ENCODE measurements at places on chromosomes 5 and 9.

GRCh38 chr9:134722120-134722701 is 80.6 kb downstream of the COL5A1 start:
- DNase-seq: no peak

DNA sequence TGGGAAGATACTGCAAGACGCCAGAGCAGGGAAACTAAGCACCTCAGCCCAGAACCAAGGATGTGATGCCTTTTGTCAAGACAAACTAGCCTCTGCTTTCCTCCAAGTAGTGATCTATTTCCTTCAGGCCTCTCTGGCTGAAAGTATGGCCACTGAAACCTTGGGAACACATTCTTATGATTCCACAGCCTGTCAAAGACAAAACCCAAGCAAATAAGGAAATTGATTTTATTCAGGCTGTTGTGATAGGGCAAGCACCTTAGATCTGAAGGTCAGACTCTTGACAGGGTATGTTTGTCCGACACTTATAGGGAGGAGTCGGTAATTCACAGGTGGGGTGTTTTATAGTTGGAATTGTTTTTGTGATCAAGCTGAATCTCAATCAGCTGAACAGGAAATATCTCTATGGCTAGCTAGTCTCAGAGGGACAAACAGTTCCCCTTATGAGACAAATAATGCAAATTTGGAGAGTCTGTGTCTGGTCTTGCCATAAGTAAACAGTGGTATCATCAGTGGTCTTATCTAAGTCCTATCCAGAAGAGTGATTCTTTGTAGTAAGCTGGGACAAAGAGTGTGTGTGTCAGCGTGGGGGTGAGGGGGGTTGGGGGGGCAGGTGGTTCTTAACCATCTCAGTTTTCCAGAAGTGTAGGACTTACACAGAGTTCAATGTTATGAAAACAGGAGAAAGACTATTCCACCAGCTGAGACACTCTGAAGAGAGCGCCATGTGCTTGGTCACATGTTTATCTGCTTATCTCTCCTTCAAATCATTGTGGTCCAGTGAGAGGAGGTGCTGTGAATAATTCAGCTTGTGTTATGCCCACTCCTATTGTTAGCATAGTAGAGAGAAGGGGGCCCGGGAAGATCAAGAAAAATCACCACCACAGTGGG is 6.7 kb upstream of the ZCCHC10 start:
- peak; percentile 34 for DNase-seq

GRCh38 chr9:96483733-96484390 is 33.9 kb downstream of the HABP4 start:
- no peak for DNase-seq

DNA sequence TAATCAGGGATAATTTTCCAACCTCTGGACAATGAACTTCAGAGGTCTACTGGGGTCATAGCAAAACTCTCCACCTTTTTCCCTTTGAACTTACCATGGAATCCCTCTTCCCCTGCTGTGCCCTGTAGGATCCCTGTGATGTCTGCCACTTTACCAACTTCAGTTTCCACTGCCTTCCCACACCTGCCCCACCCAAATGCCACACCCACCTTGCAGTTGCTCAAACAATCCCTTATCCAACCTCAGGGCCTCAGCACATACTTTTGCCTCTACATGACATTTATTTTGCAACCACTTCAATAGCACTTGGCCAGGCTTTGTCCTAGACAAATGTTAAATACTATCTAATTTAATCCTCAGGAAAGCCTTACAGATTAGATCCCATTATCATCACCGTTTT is 463.7 kb upstream of the WWC1 start:
- no peak for DNase-seq

- peak; percentile 59 for DNase-seq
Measured at GRCh38 chr5:14685757-14686156, 21.2 kb downstream of the OTULIN start.

Data from M059J (cell line).